ENCODE measurements at places on chromosomes 12 and 14. TPM values are rescaled to one million over a fixed set of nuclear protein-coding genes. Genes with fewer than 3 reads are reported as not detected.

Gene SNW1
- total RNA-seq, result 58.3 TPM

Gene RAPGEF3
- 24.4 TPM for total RNA-seq

Gene FAR2
- total RNA-seq, result 51.4 TPM

Gene C12orf56
- total RNA-seq, result not detected

Gene GPR68
- total RNA-seq, result 3.7 TPM

Gene KRT83
- not detected for total RNA-seq

Gene ALG10B
- 5.3 TPM for total RNA-seq

Gene CLEC1A
- 12.8 TPM for total RNA-seq

Gene UNC79
- total RNA-seq, result under 0.01 TPM

Gene LHX5
- total RNA-seq, result not detected

Gene TMTC1
- total RNA-seq, result 1.2 TPM

Gene CEBPE
- total RNA-seq, result not detected

Gene PTHLH
- total RNA-seq, result 5.0 TPM

Gene TC2N
- 0.29 TPM for total RNA-seq

Gene CBLN3
- 4.7 TPM for total RNA-seq

Gene PPM1A
- total RNA-seq, result 22.8 TPM

Gene GXYLT1
- 25.7 TPM for total RNA-seq

Gene MYH6
- not detected for total RNA-seq

Gene OTUB2
- 5.7 TPM for total RNA-seq

Gene GALNT8
- total RNA-seq, result 0.35 TPM

Gene SMCO2
- total RNA-seq, result 0.88 TPM

Gene PTPRR
- 0.15 TPM for total RNA-seq

Gene OR6C65
- total RNA-seq, result not detected
